ENCODE measurements at places on chromosomes 6 and 20.

- no peak for DNase-seq
These were observed 116.2 kb downstream of the ISM1 start for GRCh38 chr20:13337090-13337784.

GRCh38 chr20:45354423-45355208, 6.4 kb upstream of the SDC4 start:
- peak; percentile 66 for DNase-seq

- DNase-seq, result no peak
These were observed 508.9 kb upstream of the ADGRB3 start for GRCh38 chr6:68126089-68126749.

GRCh38 chr20:6492271-6493055, 275.0 kb upstream of the BMP2 start:
- DNase-seq, result peak; percentile 62

DNA sequence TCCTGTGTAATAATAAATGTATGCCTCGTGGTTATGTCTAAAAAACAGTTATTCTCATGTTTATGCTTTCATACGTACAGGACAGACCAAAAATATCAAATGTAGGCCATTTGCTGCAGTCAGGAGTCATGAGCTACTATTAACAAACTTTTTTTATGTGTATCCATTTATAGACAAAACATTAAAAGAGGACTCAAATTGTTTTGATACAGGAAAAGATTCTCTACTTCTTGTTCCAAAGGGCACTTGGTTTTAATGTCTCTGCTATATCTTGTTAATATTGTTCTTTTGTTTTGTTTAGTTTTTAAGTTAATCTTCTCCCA, 155.2 kb downstream of the ZDHHC14 start:
- no peak for DNase-seq

GRCh38 chr6:105838171-105838570, 248.0 kb upstream of the PRDM1 start:
- DNase-seq, result no peak

Data from mesenchymal stem cell (in vitro differentiated cells and primary cell).